HS-5 (cell line): ENCODE measurements at places on chromosomes 4 and X.

DNA sequence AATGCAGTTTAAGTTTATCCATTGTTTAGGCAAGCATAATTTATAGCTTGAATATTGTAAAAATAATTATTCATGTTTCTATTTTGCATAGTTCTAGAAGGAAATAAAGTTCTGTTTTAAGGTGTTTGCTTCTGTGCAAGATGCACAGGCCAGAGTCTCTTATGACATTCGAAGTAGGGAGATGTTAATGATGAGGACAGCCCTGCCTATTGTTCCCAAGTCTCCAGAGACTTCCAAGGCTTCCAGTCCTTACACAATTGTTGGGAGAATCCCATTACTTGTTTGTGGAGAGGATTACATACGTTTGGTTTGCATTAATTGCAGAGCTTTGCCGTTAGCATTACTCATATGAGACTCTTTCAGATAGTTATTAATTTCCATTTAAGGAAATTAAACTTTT lies 96.2 kb upstream of the ANK2 start:
- no peak for DNase-seq

DNA sequence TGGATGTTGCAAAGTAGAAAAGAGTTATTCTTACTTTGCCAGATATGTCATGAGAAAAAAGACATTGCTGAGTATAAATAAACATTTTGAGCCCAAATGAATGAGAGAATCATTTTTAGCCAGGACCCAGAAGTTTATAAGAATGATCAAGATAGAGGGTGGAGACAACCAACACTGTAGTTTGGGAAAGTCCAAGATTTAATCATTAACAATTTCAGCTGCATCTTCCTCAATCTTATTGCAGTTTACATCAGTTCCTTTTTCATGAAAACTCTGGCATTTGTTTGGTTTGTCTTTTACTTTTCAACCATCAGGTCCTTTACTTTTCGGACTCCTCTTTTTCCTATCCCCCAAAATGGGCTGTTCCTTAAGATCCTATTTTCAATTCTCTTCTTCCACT lies 645.9 kb downstream of the ANKRD50 start:
- no peak for DNase-seq

- DNase-seq: no peak
Observed at GRCh38 chr4:20652226-20652885, 47.9 kb upstream of the PACRGL start.

GRCh38 chrX:135522878-135523693 lies 2.6 kb downstream of the INTS6L start:
- DNase-seq: no peak

DNA sequence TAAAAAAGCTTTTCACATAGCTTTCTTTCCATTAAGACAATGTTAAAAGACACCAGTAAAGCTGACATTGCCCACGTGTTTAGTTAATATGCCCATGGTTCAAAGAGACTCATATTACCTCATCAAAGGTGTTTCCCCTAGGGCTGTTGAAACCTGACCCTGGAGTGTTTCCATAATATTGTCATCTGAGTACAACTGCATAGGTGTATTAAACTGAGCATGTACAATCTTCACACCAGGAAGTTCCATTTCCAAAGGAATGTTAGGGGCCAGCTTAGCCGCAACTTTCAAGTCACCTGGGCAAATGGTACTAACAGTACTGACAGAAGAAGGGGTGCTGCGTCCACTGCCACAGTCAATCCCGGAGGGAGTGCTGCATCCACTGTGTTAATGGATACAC lies 27.1 kb downstream of the PDLIM3 start:
- DNase-seq: no peak

DNA sequence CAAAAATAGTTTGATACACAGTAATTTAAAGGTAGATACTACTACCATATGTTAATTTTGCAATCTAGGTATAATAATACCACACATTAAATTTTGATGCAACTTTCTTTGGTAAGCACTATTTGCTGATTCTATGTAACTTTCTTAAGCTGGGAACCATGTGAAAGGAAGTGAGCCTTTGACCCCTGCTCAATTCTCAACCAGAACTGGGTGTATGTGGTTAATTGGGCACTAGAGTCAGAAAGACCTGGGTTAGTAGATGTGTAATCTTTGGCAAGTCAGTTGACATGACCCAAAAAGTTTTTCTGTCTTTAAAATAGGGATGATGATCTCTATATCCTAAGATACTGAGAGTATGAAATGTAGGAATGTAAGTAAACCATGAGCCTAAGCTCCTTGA lies 22.4 kb downstream of the TLR2 start:
- DNase-seq: no peak

GRCh38 chr4:189502841-189503435 lies 437.7 kb upstream of the FRG1 start:
- no peak for DNase-seq

GRCh38 chr4:88169298-88169697 lies 10.9 kb upstream of the ABCG2 start:
- no peak for DNase-seq

DNA sequence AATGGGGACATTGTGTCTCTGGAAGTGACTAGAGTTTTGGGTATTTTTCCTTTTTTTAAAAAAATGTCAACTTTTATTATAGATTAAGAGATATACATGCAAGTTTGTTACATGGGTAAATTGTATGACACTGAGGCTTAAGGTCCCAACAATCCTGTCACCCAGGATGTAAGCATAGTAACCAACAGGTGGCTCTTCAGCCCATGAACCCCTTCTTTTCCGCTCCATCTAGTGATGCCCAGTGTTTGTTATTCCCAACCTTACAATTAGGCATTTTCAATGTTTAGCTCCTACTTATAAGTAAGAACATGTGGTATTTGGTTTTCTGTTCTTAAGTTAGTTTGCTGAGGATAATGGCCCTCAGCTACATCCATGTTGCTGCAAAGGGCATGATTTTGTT lies 102.7 kb downstream of the GRID2 start:
- DNase-seq: no peak

- no peak for DNase-seq
Observed at GRCh38 chr4:26959654-26960047, 99.0 kb downstream of the STIM2 start.

- no peak for DNase-seq
Observed at GRCh38 chr4:149708513-149709130, 107.0 kb downstream of the IQCM start.

- no peak for DNase-seq
Observed at GRCh38 chr4:96708766-96709165, 868.9 kb downstream of the PDHA2 start.

- DNase-seq: no peak
Observed at GRCh38 chr4:69057620-69058409, 38.5 kb upstream of the UGT2B7 start.

DNA sequence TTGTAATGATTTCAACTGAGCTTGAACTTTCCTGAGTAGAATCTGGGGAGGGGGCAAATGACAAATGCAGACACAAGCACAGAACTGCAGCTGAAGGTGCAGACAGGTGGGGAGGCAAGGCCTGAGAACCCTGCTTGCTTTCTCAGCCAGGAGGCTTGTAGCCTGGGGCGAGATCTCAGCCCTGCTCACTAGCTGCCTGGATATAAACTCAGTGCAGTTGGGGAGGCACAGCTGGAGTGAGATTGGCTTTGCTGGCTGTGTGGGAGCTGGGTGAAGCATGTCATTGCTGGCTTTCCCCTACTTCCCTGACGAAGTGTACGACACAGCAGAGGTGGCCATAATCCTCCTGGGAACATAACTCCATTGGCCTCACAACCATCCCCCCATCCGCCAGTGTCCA lies 55.5 kb upstream of the NEXMIF start:
- no peak for DNase-seq

DNA sequence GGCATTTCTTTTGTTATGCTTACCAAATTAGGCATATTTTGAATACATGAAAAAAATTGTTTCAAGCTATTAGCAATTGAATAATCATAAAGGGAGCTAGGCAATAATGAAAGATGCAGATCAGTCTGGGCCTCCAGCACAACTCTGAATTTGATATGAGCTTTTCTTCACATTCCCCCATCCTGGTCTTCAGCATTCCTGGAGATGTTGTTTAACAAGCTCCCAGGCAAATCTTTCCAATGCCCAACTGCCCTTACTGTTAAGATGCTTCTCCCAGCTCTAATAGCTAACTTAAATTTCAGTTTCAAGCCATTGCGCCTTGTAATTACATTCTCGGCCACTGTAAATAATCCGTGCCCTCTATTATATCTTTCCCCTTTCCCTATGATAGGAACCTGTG lies 19.2 kb downstream of the GPC3 start:
- no peak for DNase-seq

DNA sequence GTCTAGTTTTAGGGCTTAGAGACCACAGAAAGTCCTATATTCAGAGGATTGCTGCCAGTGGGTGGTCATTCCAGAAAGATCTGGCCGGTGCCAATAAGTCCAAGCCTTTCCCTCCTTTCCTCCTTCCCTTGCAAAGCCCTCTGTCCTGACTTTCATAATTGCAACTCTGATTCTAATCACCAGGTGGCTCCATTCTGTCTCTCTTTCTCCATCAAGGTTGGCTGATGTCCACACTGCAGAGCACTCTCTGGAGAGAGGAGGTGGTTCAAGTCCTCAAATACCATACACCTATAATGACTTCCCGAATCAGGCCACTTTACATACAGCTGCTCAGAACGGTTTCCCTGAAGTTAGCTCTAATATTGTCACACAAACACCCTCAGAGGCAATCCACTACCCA lies 22.4 kb upstream of the ARMCX4 start:
- no peak for DNase-seq

GRCh38 chr4:41620594-41621256 lies 82.8 kb downstream of the LIMCH1 start:
- no peak for DNase-seq

- no peak for DNase-seq
Observed at GRCh38 chr4:90105274-90105673, 21.9 kb upstream of the CCSER1 start.

DNA sequence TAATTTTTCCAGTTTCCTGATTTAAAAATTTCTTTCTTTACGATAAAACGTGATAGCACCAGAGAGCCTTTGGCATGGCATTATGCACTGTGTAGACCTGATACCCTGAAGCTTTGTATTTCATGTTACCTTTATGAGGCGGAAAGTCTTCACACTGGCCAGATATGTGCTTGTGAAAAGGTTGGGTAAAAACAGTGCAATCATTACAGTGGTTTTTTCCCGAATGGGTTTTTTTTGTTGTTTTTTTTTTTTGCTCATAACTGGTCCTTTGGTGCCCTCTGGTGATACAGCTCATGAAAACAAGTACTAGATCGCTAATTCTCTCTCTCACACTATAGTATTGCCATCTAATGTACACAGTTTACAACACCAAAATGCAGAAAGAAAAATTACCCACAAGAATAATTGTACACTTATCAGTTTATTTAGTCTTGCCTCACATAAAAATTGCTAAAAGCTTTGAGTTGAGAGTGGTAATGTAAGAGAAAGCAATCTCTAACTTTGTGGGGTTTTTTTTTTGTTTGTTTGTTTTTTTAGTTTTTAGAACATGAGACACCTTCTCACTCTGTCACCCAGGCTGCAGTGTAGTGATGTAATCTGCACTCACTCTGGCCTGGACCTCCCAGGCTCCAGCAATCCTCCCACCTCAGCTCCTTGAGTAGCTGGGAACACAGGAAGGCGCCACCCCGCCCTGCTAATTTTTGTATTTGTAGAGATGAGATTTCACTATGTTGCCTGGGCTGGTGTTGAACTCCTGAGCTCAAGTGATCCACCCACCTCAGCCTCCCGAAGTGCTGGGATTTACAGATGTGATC lies 21.3 kb downstream of the SPCS3 start:
- DNase-seq: no peak

DNA sequence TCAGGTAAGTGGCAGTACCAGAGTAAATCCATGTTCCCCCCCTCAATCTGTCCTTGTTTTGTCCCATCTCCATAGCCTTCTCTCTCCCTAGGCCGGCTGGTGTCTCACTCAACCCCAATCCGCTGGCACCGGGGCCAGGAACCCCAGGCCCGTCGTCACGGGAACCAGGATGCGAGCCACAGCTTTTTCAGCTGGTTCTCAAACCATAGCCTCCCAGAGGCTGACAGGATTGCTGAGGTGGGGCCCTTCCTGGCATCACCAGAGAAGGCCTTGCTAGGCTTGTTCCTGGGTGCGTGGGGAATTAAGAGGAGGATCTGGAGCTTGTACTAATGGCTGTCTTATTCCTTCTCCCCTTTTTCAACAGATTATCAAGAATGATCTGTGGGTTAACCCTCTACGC lies 2.7 kb downstream of the TSPYL2 start:
- DNase-seq: no peak

DNA sequence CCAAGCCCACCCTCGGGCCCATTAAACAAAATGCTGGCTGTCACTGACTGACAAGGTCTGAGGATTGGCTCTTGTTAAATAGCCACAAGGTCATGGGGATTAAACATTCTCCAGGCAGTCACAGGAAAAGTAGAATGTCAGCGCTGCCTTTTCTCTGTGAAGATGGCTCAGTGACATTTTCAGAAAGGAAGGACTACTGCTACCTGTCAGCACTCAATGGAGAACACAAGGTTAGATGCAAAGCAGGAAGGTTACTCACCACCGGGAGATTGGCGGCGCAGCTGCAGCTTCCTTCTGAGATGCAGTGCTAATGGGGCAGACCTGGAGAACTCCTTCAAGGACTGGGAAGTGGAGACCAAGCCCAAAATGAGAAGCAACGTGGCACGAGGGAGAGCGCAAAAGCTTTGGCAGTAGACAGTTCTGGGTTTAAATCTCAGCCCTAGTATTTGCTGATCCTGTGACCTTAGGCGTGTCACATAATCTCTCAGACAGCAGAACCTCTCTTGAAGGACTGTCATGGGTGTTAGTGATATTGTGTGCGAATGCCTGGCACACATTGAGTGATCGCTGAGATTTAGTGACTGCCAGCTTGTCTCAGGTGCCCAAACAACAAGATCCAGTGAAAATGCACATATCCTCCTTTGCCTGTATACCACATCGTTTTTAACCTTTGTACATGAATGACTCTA lies 213.1 kb upstream of the BOD1L1 start:
- DNase-seq: no peak

- DNase-seq: no peak
Observed at GRCh38 chr4:147335183-147335582, 145.7 kb upstream of the EDNRA start.

- DNase-seq: no peak
Observed at GRCh38 chrX:48833542-48834138, 1.8 kb downstream of the PCSK1N start.

DNA sequence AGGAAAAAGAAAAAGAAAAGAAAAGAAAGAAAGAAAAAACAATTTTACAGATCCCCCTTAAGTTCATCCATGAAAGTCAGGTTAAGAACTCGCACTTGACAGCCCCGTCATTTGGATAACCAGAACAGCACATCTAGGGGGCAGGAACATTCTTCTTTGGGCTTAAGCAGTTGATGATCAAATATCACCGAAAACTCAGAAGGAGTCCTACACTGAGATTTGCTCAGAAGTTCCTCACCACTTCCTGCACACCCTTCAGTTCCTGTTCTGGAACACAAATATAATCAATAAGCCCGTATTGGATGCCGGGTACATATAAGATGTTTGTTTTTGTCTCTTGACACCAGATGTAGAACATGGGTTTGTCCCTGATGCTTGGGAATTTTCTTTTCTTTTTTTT lies 14.7 kb downstream of the NLGN3 start:
- no peak for DNase-seq

DNA sequence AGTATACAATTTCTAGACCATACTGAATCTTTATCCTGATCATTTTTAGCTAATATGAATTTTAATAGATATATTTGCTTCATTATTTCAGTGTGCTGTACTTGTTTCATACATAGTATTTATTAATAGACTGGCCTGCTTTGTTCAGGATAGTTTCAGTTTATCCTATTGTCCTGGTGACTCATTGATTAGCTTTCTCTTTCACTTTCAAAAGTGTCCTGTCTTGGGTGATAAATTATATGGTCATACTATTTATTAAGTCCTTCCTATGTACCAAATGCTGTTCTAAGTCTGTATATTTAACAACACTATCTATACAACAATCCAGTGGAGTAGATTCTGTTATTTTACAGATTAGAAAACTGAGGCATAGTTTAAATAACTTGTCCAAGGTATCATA lies 153.8 kb upstream of the RAPGEF2 start:
- DNase-seq: no peak
